NCI-H2171 (cell line): ENCODE measurements at places on chromosomes 3 and 15.
A peak's percentile ranks its signal among the peaks of the same experiment; 100 is the strongest.

DNA sequence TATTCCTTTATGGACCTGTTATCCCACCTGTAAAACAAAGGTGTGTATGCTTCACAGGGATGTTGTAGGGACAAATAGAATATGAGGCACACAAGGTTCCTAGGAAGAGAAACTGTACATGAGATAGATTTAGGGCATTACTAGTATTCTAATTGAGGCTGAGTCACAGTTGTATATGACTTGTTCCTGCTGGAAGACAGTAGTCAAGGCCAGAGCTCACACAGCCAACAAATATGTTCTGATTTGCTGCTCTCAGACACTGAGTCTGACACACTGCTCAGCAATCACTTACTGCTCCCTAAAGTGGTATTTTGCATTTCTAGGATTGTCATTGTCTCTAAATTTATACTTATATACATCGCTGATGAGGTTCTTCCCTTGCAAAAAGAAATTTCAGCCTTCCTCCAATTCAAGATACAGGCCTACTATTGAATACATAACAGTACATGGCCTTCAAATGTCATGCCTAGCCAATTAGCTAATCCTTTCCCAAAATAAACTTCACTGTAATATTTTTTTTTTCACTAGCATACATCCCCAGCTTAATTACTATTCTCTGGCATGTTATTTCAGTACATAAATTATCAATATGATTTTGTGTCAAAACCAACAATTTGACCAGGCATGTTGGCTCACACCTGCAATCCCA lies 69.8 kb downstream of the TIGIT start:
- no peak for DNase-seq

DNA sequence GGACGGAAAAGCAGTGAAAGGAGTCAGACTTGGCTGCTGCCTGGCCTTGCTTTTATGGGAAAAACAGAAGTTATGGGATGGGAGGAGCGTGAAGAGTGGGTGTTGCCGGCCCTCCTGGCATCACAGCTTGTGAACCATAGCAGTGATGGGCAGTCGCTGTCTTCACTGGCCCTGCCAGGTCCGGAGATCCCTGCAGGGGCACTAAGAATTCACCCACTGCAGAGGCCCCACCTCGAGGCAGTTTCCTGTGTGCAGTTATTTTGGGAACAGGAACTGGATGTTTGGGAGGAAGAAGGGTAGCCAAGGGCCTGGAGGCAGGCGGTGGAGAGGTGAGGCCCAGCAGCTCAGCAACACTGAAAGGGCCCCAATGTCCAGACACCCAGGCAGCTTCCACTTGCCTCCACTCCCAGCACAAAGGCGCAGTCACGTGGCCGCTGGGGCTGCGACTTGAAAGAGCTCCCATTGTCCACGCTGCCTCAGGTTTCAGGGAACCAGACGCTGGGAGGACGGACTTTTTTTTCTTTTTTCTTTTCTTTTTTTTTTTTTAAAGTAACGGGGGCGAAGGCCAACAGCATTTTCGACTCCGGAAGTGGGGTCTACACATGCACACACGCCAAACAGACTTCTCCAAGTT lies 255.6 kb downstream of the ZNF621 start:
- no peak for DNase-seq

DNA sequence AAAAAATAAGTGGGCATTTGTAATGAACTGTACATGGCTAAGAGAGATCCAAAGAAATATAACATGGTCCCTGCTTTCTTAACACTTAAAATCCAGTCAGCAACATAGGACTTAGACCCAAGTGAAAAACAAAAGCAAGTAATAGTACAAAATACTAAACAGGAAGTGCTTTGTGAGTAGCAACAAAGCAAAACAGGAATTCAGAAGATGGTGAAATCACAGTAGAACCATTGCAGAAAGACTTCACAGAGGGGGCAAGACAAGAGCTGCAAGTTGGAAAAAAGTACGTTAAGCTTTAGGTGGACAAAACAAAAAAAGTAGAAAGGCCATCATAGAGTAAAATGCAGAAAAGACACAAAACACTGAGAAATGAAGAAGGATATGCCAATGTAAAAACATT lies 116.0 kb downstream of the TBC1D5 start:
- no peak for DNase-seq

- DNase-seq, result no peak
Measured at GRCh38 chr15:94081829-94082228, 149.5 kb upstream of the MCTP2 start.

GRCh38 chr3:188796122-188796631 lies 375.6 kb upstream of the TPRG1 start:
- DNase-seq, result no peak

GRCh38 chr15:29613951-29614382 lies 208.3 kb downstream of the TJP1 start:
- no peak for DNase-seq

- peak; percentile 76 for DNase-seq
Measured at GRCh38 chr15:80059786-80060355, 395 bp downstream of the ZFAND6 start.

GRCh38 chr3:62237286-62237948 lies 135.9 kb downstream of the FEZF2 start:
- DNase-seq, result no peak

DNA sequence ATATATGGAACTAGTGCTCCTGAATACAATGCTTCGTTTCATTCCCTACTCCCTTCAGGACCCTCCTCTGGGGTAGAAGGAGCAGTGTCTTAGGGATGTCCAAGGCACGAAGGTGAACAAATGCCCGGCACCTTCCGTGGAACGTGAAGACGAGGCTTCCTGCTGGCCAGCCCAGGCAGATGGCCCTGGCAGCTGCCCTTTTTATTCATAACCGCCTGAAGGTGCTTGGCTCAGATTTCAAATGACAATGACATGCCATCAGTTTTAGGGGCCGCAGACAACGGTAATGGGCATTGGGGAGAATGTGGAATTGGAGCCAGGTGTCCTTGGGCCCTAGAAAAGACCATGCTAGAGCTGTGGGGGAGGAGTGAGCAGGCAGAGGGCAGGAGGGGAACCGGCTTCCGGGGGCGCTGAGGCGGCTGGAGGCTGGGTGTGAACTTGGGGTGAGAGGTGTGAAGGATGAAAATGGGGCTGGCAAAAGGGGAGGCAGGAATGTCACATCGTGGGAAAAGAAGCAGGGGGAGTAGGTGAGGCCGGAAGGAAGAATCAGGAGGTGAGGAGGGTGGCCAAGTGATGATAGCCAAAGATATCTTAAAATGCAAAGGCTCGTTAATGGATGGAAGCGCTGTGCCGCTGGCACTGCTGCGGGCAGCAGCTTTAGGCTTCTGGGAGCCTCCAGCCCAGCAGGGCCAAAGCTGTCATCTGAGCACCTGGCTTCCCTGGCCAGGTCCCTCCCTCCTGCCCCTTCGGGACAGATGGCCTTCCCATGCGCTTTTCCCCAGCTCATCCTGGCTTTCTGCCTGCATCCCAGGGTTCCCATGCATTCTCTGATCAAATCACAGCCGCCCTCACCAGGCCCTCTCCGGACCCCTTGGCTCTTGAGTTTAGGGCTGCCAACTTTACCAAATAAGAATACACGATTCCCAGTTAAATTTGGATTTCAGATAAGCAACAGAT lies 93.7 kb downstream of the TMEM266 start:
- peak; percentile 67 for DNase-seq

DNA sequence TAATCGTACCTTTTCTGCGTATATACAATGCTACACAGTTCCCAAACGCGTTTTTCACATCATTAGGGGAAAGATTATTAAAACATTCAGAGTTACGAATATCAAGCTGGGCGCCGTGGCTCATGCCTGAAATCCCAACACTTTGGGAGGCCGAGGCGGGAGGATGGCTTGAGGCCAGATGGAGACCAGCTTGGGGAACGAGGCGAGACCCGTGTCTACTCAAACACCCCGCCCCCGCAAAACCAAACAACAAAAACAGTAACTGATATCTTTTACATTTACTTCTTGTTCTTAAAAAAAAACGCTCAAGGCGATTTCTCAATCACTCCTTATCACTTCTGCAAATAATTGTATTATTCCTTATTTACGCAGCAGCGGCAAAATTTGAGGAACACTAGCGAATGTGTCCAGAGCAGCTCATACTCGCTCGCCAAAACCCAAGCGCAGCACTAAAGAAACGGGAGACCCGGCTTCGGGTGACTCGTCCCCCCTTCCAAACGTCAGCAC lies 1.2 kb downstream of the ZBTB11 start:
- DNase-seq, result no peak

- DNase-seq, result no peak
Measured at GRCh38 chr3:33035596-33035995, 61.4 kb downstream of the GLB1 start.

DNA sequence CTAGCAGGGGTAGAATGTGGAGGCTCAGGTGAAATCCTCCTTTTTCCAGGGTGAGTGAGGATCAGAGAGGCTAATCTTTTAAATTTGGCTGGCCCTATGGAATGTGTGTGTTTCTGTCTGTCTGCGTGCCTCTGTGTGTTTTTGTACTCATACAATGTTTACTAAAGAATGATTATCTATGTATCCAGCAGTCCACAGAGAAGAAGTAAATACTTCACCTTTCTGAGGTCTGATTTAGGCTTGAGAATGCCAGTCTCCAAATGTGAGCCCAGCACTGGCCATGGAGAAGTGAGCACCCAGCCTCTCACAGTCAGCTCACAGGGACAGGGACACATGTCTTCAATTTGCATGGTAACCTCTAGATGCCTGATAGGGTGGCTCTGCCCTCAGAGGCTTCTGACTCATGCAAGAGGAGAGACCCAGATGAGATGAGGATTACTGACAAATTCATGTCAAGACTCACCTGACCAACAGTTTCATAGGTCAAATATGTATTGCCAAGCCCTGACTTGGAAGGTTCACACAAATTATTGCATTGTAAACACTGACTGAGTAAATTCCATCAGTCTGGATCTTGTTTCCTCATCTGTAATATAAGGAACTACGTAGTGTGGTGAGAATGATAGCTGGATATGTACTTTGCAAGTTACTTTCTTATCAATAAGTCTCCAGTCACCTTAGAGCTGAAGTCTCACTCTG lies 31.0 kb downstream of the ENTPD3 start:
- no peak for DNase-seq

- no peak for DNase-seq
Measured at GRCh38 chr3:4813909-4814304, 165.3 kb upstream of the BHLHE40 start.

DNA sequence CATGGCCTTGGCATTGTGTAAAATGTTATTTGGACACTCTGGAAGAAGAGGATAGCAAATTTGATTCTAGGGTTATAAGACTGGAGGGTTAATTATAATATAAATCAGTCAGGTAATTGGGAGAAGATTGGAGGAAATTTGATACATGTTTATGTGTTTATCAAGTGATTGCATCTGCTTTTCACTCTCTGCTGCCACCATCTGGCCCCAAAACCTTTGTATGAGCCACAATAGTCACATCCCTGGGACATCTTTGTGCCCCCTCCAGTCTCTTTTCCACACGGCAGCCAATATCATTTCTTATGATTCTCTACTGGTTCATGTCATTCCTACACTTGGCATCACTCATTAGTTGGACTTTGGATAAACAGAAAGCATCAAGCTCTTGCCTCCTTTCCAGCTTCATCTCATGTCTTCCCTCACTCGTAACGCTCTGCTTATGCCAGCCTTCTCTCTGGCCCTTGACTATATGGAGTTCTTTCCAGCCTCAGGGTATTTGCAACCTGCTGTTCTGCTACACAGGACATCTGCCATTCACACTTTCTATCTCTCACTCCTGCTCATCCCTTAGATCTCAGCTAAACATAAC lies 602.3 kb upstream of the SUCLG2 start:
- DNase-seq, result no peak

DNA sequence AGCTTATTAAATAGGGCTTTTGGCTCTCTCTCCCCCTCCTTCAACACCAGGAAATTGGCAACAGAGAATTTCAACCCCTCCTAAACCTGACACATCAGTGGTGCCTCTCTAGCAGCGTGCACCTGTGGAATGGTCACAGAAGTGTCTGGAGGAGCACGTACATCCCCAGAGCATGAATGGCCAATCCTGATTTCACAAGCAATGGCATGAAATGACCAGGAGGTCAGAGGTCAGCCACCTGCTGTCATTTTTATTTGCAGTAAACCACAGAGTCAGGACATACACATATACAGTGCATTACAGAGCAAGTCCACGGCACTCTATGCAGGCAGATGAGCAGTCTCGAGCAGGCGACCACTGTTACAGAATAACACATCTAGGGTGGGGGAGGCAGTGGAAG lies 25.1 kb upstream of the ETV5 start:
- DNase-seq, result no peak

DNA sequence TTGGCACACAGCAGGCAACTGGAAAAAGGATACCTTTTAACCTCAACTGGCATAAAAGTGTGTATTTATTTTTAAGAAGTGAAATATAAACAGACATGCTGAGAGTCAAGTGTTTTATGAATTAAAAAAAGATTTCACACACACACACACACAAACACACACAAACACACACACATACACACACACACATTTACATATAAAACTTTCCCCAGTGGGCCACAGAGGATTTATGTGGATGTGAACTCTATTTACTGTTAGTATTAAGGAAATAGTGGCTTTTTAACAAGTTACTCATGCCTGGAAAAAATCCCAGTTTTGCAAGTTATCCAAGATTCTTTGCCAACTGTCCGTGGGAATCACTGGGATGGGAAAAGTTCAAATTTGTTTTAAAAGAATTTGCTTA lies 725.9 kb upstream of the NR2F2 start:
- no peak for DNase-seq

DNA sequence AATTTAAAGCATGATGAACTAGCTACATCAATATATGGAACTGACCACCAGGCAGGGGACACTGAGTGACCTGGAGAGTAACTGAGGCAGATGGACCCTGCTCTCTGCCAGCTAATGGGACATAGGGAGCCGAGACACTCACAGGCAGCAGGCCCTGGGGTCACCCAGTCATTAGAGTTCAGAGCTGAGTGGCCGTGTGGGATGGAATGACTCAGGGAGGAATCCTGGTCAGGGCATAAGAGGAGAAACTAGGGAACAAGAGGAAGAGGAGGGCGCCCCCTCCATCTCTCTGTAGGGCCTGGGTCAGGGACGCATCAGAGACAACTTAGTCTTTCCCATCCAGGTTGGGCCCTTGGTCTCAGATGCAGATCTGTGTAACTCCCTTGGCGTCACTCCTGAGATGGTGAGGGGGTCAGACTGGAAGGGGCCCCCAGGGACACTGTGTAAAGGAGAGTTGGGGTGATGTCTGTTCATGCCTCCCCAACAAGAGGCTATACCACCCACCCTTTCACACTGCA lies 39.8 kb downstream of the CCDC12 start:
- DNase-seq, result no peak

GRCh38 chr15:69668963-69669362 lies 216.3 kb downstream of the RPLP1 start:
- DNase-seq, result no peak

- DNase-seq, result no peak
Measured at GRCh38 chr3:188458756-188459155, 304.8 kb downstream of the LPP start.

DNA sequence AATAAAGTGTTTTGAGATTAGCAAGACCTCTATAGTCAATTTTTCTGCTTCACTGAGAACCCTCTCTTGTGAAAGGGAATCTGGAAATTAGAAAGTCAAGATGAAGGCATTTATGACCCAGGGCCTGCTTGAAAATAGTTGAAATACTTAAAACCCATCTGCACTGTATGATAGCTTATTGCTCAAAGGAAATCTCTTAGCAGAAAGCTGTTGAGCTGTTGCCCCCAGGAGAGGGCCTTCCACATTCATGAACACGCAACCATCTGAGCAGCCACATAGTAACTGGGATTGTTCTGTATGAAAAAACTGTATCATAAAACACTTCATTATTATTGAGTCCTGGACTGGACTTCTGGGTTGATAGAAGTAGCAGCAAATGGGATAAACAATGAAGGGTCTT lies 106.4 kb upstream of the PTX3 start:
- no peak for DNase-seq

- DNase-seq, result no peak
Measured at GRCh38 chr3:57221883-57222282, 5.6 kb upstream of the APPL1 start.

- no peak for DNase-seq
Measured at GRCh38 chr3:69669070-69669469, 70.2 kb upstream of the MITF start.
